ENCODE measurements at places on chromosomes 12 and 14.

DNA sequence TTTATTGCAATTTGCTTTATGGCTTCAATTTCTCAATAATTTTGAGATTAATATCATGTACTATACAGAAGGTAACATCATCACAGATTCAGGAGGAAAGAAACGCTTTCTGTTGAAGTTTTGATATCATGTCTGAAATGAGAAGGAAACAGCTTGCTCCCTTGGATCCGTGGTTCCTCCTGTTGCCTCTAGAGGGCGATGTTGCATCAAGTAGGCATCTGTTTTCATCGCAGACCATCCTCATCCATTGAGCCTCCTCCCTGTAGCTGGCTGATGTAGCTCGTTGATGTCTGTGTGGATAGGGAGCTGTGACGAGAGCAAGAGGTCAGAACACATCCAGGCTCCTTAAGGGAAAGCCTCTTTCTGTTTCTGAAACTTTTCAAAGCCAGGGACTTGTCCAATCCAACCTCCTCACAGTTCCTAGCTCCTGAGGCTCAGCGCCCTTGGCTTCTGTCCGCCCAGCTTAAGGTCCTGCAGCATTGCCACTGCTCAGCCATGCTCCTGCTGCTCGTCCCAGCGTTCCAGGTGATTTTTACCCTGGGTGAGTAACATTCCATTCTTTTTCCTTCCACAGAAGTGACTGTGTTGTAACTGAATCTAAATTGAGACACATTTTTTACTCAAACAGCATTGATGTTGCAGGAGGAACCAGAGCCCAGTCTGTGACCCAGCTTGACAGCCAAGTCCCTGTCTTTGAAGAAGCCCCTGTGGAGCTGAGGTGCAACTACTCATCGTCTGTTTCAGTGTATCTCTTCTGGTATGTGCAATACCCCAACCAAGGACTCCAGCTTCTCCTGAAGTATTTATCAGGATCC is 304.8 kb upstream of the OR4E1 start:
- DNase-seq: peak; percentile 7

DNA sequence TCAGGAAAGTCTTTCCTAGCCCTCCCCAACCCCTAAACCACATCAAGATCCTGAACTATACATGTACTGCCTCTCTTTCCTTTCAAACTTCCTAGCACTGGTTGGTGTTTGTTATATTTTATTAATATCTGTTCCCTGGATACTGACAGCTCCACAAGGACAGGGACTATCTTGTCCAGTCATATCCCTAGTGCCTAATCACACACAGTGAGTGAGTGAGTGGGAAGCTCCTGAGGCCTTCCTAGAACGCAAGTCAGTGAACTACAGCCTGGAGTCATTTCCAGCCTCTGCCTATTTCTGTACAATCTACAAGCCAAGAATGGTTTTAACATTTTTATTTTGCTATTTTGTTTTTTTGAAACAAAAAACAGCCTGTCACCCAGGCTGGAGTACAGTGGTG is 7.5 kb upstream of the ACTR6 start:
- DNase-seq: no peak

GRCh38 chr14:32478050-32478449 is 149.0 kb downstream of the AKAP6 start:
- no peak for DNase-seq

GRCh38 chr12:57195611-57196371 is 20.8 kb upstream of the NXPH4 start:
- DNase-seq: no peak

GRCh38 chr12:22276313-22276712 is 58.2 kb downstream of the ST8SIA1 start:
- DNase-seq: no peak
